ENCODE measurements at places on chromosomes 5 and 9.

GRCh38 chr9:26244661-26245451 lies 566.6 kb upstream of the TUSC1 start:
- no peak overlapping the region for H3K4me3 ChIP-seq
- no peaks in the 10 kb centered on the region for H3K4me1 ChIP-seq
- no peak for DNase-seq
- H3K27me3 ChIP-seq, result no peaks in the 10 kb centered on the region
- no peaks in the 10 kb centered on the region for H3K36me3 ChIP-seq
- H3K27ac ChIP-seq, result no peak overlapping the region

DNA sequence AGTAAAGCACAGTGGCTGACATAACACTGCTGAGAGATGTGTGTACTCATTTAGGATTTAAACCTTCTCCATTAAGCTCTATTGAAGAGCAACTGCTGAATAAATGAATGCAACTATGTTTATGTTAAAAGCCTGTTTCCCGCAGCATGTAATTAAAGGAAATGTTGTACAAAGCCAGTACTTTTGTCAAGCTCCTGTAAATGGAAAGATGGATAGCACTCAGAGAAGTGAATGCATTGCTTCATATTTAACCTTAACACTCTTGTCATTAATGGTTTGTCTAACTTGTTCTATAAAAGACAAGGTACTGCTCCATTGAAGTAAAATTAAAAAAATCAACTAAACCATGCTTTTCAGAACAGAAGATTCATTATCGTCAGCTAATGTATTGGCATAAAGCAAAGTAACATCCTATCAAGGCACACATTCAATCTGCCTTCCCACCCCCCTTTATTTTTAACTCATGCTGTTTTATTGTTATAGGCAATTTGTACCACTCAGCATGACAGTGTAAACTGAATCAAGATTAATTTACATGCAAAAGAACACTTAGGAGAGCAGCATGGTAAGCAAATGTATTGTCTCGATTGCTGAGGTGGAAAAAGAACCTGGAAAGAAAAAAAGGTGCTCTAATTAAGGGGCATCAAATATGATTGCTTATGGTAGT lies 240.9 kb upstream of the TBCA start:
- no peak overlapping the region for H3K27ac ChIP-seq
- DNase-seq, result no peak
- no peaks in the 10 kb centered on the region for H3K27me3 ChIP-seq
- H3K4me3 ChIP-seq, result no peak overlapping the region
- H3K36me3 ChIP-seq, result no peaks in the 10 kb centered on the region
- H3K4me1 ChIP-seq, result no peaks in the 10 kb centered on the region

GRCh38 chr5:181215997-181216989 lies 6.8 kb upstream of the TRIM41 start:
- H3K27ac ChIP-seq, result no peak overlapping the region
- DNase-seq, result no peak
- H3K36me3 ChIP-seq, result no peaks in the 10 kb centered on the region
- H3K27me3 ChIP-seq, result no peaks in the 10 kb centered on the region

- 0 out of 2 replicates have a peak, but pooled peaks cover 15% of the 10 kb centered on the region for H3K27me3 ChIP-seq
- H3K4me1 ChIP-seq, result no peaks in the 10 kb centered on the region
- DNase-seq, result no peak
These were observed 75.6 kb downstream of the DMRTA1 start for GRCh38 chr9:22522206-22522740.

GRCh38 chr9:14713187-14713767 lies 9.3 kb downstream of the CER1 start:
- no peaks in the 10 kb centered on the region for H3K36me3 ChIP-seq
- H3K4me3 ChIP-seq, result no peak overlapping the region
- H3K27me3 ChIP-seq, result 0 out of 2 replicates have a peak, but pooled peaks cover 3% of the 10 kb centered on the region
- no peak for DNase-seq

- H3K4me1 ChIP-seq, result no peaks in the 10 kb centered on the region
- H3K27me3 ChIP-seq, result no peaks in the 10 kb centered on the region
- DNase-seq, result no peak
- H3K27ac ChIP-seq, result no peak overlapping the region
These were observed 484.1 kb upstream of the SEMA6A start for GRCh38 chr5:117058740-117059139.

DNA sequence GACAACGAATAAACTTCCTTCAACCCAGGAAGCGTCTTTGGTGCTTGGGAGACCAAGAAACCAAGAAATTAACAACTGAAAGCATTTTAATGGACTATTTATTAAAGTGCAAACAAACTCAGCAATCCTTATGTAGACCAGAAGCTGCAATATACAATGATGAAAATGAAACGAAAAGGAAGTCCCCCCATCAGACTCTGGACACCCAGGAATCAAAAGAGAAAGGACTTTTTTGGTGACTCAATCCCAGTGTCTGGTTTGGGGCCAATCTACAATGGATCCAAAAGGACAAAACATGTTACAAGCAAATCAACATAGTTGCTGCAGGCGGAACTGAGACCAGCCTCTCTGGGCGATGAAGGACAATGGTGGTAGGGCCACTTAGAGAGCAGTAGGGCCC lies 39.5 kb downstream of the C9orf152 start:
- no peak overlapping the region for H3K27ac ChIP-seq
- H3K4me3 ChIP-seq, result no peak overlapping the region
- peaks cover 48% of the 10 kb centered on the region for H3K36me3 ChIP-seq
- DNase-seq, result no peak

DNA sequence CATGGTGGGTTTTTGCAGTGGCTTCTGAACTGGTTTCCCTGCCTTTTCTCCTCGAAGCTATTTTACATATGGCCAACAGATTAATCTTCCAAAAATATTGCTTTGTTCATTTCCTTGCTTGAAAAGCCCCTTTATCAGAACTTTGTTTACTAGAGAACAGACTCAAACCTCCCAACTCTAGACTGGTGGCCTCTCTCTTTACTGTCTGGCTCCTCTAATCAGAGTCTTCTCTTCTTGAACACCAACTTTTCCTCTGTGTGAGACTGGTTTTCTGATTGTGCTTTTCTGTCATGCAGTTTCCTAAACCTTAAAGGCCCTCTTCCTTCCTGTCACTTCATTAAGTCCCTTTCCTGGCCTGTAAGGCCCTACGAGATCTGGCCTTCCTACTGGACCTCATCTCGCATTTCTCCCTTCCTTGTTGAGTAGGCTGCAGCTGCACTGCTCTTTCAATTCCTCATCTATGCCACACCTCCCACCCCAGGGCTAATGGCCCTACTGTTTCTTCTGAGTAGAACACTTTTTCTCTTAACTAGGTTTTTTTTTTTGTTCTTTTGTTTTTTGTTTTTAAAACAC lies 5.7 kb downstream of the C9orf43 start:
- no peak overlapping the region for H3K4me3 ChIP-seq
- H3K27ac ChIP-seq, result no peak overlapping the region

GRCh38 chr5:109483395-109483971 lies 73.7 kb upstream of the PJA2 start:
- peaks cover 5% of the 10 kb centered on the region for H3K27me3 ChIP-seq
- DNase-seq, result no peak
- H3K4me3 ChIP-seq, result no peak overlapping the region
- H3K36me3 ChIP-seq, result no peaks in the 10 kb centered on the region
- no peak overlapping the region for H3K27ac ChIP-seq
